Stimulated activated CD8-positive, alpha-beta memory T cell treated with anti-CD3 and anti-CD28 coated beads, Interleukin-7, amount 100 ng/mL, for 1 hour (primary cell): ENCODE measurements at places on chromosomes 11 and 22.

GRCh38 chr11:122523846-122524805 lies 131.4 kb upstream of the UBASH3B start:
- DNase-seq = no peak

DNA sequence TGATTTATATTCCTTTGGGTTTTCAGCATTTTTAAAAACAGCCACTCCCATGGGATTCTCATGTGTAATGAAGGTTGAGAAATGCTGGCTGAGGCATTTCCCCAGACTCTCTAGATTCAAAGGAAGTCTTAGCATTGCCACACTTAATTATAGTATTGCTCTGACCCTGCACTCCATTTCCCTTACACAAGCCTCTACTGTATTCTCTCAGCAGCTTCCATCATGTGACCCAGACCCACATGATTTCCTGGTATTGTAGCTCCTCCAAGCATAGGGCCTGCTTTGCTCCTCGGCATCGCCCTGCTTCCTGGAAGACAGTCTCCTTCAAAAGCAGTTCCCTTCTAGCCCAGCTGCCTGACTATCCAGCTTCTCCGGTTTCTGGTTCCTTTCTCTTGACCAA lies 261.5 kb downstream of the LARGE1 start:
- no peak for DNase-seq

DNA sequence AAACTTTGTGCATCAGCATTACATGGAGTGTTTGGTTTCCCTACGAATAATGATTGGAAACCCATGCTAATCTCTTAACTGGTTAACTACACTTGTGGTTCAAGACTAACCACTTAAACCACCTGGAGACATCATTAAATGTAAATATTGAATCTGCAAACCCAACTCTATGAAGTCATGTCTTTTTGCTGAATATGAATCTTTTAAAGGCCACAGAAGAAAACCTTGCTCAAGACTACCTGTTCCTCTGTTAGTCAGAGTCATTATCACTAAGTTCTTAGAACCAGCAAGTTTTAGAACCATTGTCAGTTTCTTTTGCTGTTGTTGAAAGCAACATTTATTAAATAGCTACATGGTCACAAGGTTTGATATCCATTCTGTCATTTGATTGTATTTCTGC lies 70.7 kb downstream of the SIK2 start:
- DNase-seq = no peak

GRCh38 chr11:108857382-108857781 lies 192.5 kb downstream of the DDX10 start:
- DNase-seq = no peak

- DNase-seq = no peak
Observed at GRCh38 chr11:5992150-5992549, 5.4 kb upstream of the OR52L1 start.

GRCh38 chr22:39556970-39557841 lies 13.3 kb upstream of the CACNA1I start:
- no peak for DNase-seq

- DNase-seq = no peak
Observed at GRCh38 chr11:120964857-120965256, 59.0 kb upstream of the TBCEL start.

GRCh38 chr11:104813532-104813931 lies 84.7 kb downstream of the CASP12 start:
- no peak for DNase-seq

DNA sequence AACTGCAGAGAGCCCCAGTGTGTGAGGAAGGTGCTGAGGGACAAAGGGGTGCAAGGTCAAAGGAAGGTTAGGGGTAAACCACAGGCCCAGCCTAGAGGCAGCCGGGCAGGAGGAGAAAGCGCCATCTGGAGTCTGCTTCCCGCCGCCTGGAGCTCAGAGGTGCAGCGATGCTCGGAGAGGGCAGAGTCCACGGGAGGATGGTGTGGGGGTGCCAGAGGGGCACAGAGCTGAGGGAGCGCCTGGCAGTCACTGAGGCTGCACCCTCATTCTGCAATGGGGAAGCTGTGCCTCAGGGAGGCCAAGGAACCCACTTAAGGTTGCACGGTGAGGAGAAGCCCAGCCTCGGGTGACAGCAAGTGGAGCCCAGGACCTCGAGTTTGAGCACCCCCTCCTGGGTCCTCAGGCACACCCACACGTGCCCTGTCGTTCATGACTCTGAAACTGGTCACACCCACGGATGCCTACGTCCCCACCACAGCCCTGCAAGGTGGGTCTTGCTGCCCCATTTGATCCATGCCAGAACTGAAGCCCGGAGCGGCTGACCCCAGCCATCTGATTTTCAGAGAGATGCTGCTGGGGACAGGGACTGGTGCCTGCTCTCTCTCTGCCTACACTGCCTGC lies 1.6 kb downstream of the IL2RB start:
- DNase-seq = no peak

GRCh38 chr11:33588056-33588455 lies 112.6 kb downstream of the C11orf91 start:
- no peak for DNase-seq

DNA sequence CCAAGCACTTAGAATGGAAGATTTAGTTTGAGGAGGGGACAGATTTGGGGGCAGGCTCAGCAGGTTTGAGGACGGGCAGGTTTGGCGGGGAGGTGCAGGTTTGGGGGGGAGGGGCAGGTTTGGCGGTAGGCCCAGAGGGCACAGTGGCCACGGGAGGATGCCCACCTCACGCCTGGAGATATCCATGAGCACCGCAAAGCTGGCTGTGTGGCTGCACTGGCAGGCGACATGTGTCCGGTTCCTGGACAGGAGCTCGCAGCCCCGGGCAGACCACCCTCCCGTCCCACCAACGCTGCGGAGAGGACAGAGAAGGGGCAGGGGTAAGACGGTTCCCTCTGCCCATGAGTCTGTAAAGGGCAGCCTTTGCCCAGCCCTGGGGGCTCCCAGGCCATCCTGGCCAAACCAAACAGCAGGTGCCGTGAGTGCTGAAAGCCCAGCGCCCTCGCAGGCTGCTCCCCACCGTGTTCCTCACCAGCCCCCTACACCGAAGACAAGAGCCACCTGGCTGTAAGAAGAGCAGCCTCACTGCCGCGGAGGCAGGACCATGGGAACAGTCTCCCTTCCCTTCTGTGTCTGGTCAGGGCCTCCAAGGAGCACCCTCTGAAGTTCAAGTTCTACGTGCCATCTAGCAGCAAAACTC lies 43.0 kb downstream of the TRMU start:
- no peak for DNase-seq

GRCh38 chr11:130428316-130429119 lies at the start of gene ADAMTS8:
ADAMTS8 (minus strand) TSS chr11:130428609; CDS start chr11:130428286, 323 bp downstream.
- DNase-seq = no peak

DNA sequence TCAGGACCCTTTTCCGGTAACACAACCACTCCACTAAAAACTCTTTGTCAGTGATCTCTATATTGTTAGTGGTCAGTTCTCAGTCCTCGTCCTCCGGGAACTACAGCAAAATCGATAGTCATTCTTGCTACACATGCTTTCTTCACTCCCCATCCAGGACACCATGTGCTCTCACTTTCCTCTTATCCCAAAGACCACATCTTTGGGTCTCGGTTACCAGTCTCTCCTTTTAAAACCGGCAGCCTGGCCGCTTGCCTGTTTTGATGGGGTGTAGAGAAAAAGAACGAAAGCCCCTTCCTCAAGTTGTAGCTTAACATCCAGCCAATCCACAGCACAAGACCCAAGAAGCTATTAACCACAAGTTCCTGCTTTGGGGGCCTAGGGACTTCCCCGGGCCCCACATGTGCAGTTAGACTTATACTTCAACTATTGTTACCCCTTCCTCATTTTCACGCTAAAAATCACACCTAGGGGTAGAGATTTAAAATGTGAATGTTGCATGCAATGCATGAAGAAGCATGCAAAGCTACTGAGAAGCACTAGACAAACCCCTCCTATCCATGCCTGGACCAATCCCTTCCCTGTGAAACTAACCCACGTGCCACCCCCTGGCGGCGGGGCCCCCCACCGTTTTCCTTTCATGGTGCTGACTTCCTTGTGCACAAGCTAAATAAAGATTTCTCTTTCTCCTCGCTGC lies 1.5 kb upstream of the TOLLIP start:
- DNase-seq = no peak

GRCh38 chr22:29772170-29772641 lies 5.0 kb downstream of the UQCR10 start:
- DNase-seq = no peak

- DNase-seq = no peak
Observed at GRCh38 chr22:46362203-46362933, 26.9 kb downstream of the TRMU start.

- no peak for DNase-seq
Observed at GRCh38 chr11:106076171-106076918, 802 bp downstream of the KBTBD3 start.

DNA sequence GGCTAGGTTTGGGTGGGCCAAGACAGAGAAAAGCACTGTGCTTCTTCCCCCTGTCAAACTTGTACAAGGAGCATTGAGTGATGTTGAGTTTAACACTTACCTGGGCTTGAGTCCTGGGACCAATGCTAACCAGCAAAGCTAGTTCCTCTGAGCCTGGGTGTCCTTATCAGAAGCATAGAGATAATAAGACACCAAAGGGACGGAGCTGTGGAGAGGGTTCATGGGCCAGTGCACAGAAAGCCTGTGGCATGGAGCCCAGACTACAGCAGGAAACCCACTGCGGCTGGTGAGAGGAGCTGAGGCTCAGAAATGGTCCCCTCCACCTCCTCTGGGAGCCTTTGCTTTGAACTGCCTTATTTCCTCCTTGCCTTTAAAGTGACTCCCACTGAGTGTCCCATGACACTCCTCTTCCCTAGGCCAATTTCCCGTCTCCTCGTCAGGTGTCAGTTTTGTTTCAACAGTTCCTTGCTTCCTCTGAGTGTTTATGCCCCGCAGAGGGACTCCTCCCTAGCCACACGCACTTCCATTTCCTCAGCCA lies 9.4 kb downstream of the SLCO2B1 start:
- DNase-seq = no peak

- no peak for DNase-seq
Observed at GRCh38 chr22:49975543-49976389, 15.2 kb downstream of the PIM3 start.

DNA sequence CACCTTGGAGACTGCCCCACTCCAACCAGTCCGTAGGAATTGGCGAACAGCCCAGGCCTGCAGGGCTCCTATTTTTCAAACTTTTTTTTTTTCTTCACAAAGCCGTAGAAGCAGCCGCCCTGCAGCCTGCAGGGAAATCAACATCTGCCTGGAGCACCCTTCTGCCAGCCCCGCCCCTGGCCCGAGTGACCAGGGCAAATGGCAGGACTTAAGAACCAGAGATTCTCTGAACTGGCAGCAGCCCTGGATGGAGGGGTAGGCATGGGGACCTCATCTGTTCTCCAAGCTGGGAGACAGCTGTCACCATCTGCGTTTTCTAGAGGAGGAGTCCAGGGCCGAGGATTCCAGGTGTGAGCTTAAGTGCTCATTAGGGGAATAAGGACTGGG lies 5.6 kb downstream of the SCN2B start:
- no peak for DNase-seq

DNA sequence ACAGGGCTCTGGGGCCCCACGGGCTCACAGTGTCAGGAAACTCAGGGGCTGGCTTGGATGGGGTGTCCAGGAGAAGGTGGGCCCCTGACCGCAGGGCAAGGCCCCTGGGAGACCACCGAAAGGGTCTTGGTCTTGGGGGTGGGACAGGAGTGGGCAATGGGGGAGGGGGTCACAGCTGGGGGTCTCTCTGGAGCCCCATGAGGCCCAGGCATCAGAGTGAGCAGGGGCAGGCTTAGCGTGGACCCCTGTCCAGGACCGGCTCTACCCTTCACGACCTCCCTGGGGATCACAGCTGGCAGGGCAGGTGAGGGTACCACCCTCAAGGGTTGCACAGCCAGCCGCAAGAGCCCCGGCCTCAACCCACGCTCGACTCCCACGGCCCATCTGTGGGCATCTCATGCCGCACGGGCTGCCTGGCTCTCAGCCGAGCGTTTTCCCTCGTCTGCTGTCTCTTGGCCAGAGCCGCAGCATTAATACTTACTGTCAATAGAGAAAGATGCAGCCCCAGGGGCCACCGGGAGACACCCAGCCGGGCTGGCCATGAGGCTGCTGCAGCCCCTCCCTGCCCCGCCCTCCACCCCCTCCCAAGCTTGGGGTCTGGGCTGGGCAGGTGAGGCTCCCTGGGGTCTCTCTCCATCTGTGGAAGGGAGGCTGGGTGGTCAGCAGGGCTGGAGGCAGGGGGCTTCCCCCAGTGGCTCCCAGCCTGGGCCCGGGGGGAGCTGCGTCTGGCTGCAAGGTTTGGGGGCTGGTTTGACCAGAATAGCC lies 662 bp downstream of the MUC5B start:
- DNase-seq = no peak

DNA sequence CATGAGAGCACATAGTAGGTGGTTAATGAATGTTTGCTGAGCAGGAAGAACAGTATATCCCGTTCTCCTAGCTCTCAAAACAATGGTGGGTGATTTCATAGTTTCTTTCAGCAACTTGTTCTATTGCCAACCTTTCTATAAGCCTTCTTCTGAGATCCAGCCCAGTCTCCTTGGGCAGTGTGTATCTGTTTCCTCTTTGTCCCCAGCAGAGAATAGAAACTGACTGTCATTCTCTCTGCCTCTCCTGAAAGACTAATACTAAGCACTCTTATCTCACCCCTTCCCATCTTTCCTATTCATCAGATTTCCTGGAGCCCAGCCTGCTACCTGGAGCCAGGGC lies 272.9 kb downstream of the ST3GAL4 start:
- DNase-seq = no peak

DNA sequence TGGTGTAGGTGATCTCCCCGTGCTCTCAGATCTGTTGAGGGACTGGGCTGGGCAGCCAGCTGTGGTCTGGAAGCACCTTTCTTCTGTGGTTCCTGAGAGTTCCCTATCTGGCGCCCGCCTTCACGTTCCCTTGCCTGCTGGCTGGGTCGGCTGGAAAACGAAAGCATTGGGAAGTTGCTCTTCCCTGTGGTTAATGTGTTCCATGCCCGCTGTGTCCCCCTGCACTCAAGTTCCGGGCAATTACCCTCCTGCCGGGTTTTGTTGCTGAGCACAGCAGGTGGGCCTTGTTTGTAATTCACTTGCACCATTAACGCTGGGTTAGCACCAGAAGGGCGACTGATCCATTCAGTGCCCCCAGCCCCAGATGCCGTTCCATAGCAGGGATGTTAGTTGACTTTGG lies 134.1 kb downstream of the GRIK4 start:
- no peak for DNase-seq

DNA sequence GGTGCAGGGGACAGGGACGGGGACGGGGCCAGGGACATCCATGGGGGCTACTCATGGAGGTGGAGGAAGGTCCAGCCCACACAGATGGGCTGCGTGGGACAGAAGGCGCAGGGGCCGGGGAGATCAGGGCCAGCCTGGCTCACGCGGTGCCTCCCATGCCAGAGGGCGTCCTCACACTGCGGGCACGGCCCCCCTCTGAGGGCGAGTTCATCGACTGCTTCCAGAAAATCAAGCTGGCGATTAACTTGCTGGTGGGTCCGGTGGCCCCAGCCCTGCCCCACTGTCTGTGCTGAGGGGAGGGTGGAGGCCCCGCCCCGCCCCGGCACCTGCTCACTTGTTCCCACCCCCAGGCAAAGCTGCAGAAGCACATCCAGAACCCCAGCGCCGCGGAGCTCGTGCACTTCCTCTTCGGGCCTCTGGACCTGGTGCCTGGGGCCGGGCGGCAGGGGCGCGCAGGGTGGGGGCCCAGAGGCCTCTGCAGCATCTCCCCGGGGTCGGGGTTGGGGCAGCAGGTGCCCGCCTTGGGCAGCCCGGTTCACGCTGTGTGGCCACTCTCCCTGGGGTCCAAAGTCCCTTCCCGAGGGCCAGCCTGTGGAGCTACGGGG lies 15.8 kb downstream of the EPS8L2 start:
- no peak for DNase-seq
